ENCODE measurements at places on chromosomes 3 and 15.

DNA sequence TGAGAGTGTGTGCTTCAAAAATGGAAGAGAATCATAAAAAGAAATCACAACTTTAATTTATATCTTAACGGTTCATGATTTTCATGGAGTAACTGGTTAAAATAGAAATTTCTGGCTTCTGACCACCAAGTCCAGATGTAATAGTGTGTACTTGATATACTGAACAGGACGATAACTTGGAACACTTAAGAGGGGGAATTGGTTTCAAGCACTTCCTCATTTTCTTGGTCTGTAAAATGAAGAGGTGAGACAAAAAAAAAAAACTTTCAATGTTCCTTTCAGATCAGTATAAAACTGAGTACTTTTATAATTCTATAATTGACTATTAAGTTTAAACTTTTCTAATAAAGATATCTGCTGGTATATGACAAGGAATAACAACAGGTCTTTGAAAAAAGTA lies 64.0 kb upstream of the TRA2B start:
- DNase-seq, result no peak

DNA sequence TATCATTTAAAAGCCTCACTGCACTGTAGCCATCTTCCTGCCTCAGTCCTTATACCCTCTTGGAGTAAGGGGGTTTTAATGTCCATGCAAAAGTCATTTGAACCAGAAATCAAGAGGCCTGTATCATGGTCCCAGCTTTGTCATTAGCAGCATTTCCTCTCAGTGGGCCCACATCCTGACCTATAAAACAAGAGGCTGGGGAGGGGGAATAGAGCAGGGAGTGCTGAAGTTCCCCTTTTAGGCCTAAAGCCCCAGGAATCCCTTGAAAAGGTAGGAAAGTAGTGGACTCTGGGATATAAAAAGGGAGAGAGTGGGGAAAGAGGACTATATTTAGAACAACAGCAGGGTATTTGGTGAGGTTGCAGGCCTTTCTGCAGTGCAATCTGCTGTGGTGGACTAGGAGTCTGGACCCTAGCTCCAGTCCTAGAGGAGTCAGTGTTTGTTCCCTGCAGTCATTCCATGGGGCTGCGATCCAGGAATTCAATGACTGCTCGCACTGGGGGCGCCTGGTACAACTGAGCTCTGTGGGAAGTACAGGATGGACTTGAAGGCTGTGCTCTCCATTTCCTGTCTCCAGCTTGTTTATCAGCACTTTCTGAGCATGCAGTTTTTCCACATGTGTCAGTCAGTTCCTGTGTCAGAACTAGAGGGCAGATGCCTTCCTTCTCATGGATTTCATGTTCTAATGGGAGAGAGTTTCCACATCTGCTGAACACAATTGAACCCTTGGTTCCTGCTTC lies 46.8 kb downstream of the PDHB start:
- peak; percentile 55 for DNase-seq

DNA sequence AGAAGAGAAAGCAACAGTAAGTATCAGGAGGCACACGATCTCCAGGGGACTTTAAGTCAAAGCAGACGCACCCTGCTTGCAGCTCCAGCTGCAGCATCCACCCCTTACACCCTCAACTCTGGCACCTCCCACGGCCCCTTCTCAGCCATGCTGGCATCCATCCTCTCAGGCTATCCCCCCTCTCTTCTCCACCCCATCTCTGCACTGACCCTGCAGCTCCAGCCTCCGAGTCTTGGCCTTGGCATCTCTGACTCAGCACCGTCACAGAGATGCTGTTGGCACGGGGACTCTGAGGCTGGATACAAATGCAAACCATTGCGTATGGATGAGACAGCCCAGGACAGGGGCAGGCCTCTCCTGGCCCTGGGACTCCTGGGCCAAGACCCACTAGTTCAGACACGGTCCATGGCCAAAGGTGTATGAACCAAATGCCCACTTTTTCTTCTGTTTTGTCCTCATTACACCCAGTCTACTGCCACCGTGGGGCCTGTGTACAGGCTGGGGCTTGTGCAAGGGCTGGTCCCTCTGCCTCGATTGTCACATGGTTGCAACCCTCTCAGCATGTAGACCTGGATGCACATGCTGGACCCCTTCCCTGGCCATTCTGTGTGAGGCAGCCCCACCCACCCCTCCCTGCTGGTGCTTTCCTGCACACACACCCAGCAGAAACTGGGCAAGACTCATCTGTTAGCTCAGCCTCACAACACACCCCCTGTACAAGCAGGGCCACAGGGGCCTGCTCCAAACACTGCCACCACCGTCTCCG lies 18.7 kb upstream of the ZXDC start:
- no peak for DNase-seq

DNA sequence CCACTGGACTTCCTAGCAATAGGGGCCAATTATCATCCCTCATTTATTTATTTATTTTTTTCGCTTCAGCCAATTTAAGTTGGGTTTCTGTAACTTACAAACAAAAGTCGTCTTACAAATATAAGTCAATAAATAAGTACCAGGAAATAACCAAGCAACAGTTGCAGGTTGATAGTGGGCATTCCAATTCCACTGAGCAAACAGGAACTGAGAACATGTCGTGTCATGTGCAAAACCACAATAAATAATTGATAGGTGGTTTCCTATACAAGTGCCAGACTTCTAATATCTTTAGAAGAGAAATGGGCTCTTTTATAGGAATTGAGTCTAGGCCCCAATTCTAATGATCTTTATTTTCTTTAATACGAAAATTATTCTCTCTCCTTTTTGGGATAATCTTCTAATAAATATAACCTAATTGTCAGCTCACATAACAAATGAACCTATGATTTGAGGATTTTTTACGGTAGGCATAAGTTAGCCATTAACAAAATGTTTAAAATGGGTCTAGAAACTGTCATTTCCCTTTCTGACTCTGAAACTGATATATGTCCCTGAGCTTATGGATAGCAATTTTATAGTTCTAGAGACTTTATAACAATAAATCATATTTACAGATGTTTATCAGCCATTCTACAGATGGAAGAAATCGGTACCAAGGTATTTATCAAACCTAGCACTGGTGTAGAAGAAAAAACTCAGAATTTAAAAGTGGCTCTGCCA lies 571.8 kb downstream of the FOXP1 start:
- no peak for DNase-seq

DNA sequence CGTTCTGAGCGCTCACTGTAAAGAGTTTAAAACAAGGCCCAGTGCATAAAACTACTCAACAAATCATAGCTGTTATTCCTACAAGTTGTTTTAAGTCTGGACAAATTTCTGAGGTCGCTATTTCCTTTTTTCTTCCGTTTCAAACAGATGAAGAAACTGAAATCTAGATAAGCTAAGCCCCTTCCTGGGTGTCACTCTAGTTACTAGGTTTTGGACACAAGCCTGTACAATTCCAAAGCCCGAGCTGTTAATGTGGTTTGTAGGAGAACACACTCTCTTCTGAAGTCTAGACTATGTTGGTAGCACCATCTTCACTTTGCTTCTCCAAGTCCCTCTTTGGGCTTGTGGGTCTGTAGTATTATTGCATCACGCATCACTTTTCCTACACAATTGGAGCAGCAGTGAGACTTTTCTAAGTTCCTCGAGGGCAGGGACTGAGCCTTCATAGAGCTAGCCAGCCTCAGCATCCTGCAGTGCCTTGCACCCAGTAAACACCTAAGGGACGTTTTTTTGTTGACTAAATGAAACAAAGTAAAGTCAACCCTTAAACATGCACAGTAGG lies 142.6 kb upstream of the PROK2 start:
- no peak for DNase-seq

DNA sequence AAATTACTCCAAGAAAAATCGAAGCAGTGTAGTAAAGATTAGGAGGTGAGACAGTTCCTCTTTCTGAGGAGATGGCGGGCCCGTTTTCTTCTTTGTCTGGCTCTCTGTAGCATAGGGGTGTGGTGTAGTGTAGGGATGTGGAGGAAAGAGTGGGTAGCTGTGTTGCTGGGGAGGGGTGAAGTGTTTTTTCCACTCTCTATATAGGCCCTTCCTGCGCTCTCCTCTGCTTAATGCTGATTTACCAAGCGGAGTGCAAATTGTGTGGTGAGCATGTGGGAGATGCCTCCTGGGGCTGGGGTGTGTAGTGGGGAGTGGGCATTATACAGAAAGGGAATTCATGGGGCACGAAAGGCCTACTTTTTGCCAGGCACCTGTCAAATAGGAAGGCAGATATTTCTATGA lies 94.9 kb downstream of the ST6GAL1 start:
- no peak for DNase-seq

GRCh38 chr15:71168166-71168834 lies 53.0 kb downstream of the THSD4 start:
- DNase-seq, result no peak

GRCh38 chr15:34793901-34794300 lies 1.4 kb downstream of the ACTC1 start:
- DNase-seq, result no peak

DNA sequence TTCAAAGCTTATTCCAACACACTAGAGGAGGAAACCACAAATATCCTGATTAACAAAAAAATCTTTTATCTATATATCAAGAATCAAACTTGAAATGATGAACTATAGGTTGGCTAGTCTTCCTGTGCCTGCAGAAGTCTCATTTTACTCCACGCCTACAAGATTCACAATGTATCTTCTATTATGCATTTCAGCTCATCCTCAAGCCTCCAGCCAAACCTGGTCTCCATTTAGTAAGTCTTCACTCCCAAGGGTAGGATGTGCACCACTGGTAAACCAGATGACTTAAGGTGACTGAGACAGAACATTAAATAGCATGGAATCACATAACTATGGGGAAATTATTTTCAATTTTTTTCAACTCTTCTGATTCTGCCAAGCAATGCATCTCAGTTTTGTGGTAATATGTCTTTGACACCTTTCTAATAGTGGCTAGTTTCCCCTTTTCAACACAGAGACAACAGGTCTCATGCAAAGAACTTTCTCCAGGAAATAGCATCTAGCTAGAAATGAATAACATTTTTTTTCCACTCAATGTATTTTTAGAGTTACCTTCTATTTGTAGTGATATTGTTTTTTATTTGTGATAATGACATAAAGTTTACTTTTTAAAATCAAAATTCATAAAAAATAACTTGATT lies 166.9 kb downstream of the TNIK start:
- DNase-seq, result no peak

DNA sequence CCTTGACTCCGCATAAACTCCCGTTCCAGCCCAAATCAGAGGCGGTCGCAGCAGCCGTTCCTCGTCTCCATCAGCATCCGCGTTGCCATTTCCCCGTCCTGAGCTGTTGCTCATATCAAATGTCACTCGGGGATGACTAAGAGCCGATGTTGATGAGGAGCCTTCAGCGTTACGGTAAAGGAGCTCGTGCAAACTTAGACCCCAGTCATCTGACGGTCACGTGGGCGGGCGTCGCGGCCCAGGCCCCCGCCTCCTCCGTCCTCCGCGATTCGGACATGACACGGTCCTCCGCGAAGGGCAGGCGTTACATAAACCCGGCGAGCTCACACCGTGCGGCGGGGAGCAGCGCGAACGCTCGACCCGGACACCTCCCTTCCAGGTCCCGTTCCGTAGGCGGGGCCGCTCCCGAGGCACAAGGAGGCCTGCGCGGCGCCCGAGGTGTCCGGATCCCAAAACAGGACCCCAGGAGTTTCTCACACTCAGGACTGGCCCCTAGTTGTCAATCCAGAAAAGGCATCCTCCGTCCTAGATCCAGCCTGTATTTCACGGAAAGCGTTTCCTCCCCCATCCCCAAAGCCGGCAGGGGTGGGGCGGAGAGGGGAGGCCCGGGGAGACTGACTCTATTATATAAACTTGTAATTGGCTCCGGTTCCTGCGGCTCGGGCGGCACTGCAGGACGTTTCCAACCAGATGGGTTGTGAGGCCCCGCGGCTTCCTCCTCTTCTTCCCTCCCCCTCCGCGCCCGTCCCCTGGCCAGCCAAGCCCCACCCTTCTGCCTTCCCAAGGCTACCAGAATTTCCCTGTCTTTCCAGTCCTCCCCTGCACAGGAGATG lies 100.0 kb upstream of the IGF1R start:
- peak; percentile 58 for DNase-seq

DNA sequence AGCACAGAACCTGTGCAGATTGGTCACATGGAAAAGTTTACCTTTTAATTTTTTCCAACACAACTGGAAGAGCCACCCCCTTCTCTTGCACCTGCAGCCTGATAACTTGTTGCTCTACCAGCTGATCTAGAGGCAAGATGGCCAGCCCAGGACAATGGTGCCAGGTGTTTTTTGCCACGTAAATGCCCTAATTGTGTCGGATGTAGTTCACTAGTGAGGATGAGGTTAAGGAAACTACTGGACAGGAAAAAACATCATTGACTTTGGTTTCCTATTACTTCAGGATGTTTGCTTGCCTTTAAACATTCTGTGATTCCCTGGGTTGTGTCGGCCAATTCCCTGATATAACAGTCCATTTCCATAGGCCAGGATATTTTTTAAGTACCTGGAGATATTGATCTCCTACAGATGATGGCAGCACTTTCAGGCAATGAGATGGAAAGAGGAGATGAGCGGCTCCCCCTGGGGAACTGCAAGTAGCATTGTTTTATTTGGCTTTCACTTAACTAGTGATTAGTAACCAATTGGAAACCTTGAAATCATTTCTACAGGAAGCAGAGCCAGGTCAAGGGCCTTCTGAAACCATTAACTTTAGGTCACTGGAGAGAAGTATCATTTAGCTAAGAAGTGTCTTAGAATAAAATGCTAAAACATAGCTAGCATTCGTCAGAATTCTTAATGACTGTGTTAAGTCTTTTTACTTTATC lies 72.5 kb downstream of the OSBPL10 start:
- DNase-seq, result no peak

- DNase-seq, result no peak
Observed at GRCh38 chr3:82927309-82928253, 1166.1 kb upstream of the GBE1 start.

DNA sequence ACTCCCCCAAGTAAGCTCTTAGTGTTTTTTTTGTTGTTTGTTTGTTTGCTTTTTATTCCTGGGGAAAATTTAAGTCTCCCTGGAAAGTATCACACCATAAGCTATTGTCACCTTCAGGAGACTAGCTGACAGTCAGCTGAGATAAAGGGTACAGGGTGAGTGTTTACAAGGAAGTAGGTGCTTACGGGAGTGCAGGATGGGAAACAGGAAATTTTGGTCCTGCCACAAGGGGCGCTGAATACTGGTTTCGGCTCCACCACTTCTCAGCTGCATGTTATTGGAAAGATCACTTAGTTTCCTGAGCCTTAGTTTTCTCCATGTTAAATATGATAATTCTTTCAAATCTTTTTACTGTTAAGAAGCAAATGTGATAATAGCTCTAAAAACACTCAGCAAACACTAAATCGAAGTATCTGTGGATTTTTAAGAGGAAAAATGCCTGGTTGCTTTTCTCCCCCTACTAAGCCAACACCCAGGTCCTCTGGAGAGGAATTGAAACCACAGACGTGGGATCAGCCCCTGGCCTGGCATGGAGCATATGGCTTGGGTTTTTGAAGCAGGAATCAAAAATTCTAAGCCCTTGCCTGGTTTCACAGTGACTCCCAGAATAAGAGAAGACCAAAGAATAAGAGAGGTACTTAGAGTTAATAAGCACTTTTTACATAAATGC lies 90.7 kb downstream of the SCN11A start:
- peak; percentile 38 for DNase-seq

DNA sequence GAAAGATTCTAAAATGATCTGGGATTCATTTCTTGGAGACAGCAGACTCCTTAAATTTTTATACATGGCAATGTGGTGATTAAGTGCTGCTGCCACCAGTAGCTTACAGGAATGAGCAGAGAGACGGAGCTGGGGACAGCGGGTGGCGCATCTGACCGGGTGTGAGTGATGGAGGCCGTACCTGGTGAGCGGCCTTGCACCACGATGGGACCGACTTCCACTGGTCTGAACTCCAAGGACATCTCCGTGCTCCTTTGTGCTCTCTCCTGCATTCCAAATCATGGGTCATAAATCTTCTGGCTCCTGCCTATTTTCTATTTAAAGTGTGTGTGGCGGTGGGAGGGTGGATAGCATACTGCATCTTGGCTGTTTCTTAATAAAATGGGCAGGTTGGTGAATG lies 262.6 kb downstream of the ABHD5 start:
- no peak for DNase-seq
